ENCODE measurements at places on chromosomes 1 and 21.

DNA sequence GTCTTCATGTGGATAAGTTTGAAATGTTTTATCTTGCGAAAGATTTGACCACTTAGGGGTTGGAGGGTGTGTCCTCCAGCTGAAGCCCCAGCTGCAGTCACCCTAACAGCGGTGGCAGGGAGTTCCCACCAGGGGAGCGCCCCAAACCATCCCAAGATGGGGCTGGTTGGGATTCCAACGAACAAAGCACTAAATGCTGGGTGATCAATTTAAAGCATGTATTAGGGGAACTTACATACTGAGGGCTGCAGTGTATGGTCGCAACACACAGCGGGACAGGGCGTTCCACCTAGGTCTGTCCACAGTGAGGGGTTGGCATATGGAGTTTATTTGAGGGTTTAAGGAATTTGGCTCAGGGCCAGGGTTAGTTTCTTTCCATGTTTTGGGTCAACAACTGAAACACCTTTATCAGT lies 26.3 kb downstream of the SLC37A1 start:
- no peak for DNase-seq

DNA sequence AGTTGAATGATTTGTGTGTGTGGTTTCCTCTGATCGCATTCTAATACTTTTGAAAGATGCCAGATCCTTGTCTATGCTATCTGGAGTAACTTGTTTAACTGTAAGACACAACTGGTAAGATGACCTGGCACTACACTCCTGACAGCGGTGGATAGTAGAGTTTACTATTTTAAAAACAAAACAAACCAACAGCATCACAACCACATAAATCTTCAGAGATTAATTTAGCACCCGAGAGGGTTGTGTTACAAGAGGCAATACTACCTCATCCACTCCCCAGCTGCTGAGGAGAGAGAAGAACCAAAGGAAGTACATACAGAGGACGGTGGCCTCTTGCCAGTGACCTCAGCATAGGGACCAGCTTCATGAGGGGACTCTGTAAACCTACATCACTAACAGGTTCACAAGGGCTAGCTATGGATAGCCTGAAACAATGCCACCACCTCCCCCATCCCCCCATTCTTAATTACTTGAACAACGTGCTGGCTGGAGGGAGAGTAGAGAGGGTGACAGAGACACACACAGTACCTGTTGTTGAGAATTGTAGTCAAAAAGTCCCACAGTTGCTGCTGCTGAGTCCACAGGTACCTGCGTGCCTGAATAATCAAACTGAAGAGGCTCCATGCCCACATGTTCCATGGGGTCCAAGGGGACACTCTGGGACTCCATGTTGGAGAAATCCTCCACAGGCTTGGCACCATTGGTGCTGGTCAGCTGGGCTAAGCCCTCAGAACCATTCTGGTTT lies 73.5 kb downstream of the PUM1 start:
- DNase-seq = no peak

DNA sequence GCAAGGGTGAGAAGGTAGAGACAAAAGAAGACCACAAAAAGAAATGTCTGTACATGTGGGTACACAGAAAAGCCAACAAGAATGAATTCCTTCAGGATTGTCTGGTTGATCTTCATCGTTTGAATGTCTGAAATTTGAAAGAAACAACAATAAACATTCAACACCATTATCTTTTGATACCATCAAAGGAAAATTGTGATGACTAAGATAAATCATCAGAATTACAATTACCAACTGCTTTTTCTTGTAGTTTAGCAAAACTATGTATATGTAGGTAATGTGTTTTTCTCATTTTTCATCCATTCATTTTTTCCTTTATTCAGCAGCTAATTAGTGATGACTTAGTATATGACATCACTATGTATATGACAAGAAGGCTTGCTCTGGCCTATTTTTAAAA lies at the start of gene OR10X1:
Gene OR10X1, minus strand, starts transcription at position 167 of the 400 bp plus-strand sequence. Its CDS starts 0 bp downstream, at position 167.
- no peak for DNase-seq

- DNase-seq = no peak
Measured at GRCh38 chr21:42254651-42255601, 36.0 kb downstream of the ABCG1 start.

- DNase-seq = peak; percentile 1
Measured at GRCh38 chr1:195462646-195463045, 1145.6 kb downstream of the KCNT2 start.

- no peak for DNase-seq
Measured at GRCh38 chr1:194795917-194796593, 1609.6 kb upstream of the B3GALT2 start.

DNA sequence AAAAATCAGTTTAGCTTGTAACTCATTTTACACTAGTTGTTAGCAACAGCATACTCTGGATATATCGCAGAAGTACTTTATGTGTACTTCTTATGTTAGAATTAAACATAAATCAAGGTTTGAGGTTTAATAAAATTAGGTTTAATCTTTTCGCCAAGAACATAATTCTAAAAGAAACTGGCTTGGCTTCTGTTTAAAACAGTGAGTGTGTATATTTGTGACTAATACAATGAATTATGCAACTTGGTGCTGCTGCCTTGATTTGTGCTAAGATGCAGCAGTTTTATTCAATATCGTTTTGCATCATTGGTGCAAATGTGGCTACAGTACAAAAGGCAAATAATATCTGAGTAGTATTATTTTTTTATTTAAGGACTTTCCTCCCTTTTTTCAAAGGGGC lies 44.8 kb downstream of the USP25 start:
- DNase-seq = no peak

GRCh38 chr1:66542811-66543767 lies 9.1 kb downstream of the SGIP1 start:
- peak; percentile 18 for DNase-seq

GRCh38 chr1:119448127-119448511 lies 33.2 kb downstream of the HSD3B2 start:
- DNase-seq = no peak

- DNase-seq = no peak
Measured at GRCh38 chr1:44071461-44071860, 40.2 kb upstream of the SLC6A9 start.

GRCh38 chr21:42763581-42764442 lies 110.4 kb downstream of the PDE9A start:
- DNase-seq = no peak

DNA sequence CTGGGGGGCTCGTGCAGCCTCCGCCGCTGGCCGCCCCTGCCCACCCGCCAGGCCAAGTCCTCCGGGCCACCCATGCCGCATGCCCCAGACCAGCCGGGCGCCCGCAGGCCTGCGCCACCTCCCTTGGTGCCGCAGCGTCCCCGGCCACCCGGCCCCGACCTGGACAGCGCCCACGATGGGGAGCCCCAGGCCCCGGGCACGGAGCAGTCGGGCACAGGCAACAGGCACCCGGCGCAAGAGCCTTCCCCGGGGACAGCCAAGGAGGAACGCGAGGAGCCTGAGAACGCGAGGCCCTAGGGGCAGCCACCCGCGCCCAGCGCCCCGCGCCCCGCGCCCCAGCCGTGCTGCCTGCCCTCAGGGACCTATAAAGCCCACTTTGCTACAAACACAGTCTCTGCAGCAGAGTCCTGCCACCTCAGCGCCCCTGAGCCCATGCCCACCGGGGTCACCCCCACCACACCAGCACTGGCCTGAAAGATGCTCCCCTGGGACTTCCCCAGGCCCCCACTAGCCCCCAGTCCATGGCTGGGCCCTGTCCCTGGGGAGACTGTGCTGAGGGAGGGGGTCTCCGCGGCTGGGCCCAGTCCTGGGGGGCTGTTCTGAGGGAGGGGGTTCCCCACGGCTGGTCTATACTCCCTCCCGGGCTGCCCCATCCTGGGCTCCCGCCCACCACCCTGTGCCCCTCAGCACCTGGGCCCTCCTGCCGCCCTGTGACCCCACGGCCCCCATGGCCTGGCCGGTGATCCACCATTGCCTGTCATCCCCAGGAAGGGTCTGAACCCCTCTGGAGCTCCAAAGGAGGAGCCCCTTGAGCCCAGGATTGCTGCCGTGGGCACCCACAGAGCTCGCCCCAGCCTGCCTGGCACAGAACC lies 8.6 kb downstream of the TNFRSF18 start:
- no peak for DNase-seq

- no peak for DNase-seq
Measured at GRCh38 chr1:69700770-69701169, 133.0 kb downstream of the LRRC7 start.

- DNase-seq = no peak
Measured at GRCh38 chr1:167821969-167822685, 91.8 kb downstream of the ADCY10 start.

GRCh38 chr21:29186246-29186645 lies 55.8 kb downstream of the MAP3K7CL start:
- DNase-seq = no peak

Measured in amniotic stem cell (primary cell).